ENCODE measurements at places on chromosomes 5 and 9. TPM values are rescaled to one million over a fixed set of nuclear protein-coding genes. Genes with fewer than 3 reads are reported as not detected.

- peak; percentile 95 for DNase-seq
Measured at GRCh38 chr9:20558566-20559016, 63.7 kb downstream of the MLLT3 start.

GRCh38 chr9:95903398-95903797 lies 27.9 kb downstream of the ERCC6L2 start:
- no peak for DNase-seq

GRCh38 chr5:127452626-127453025 lies 64.8 kb upstream of the PRRC1 start:
- DNase-seq, result no peak

- DNase-seq, result no peak
Measured at GRCh38 chr9:83623679-83624076, 735 bp downstream of the IDNK start.

Gene KIF12
- total RNA-seq, result not detected

Gene PPIC
- 64.7 TPM for total RNA-seq

- no peak for DNase-seq
Measured at GRCh38 chr5:157113002-157113401, 4.2 kb upstream of the HAVCR2 start.

DNA sequence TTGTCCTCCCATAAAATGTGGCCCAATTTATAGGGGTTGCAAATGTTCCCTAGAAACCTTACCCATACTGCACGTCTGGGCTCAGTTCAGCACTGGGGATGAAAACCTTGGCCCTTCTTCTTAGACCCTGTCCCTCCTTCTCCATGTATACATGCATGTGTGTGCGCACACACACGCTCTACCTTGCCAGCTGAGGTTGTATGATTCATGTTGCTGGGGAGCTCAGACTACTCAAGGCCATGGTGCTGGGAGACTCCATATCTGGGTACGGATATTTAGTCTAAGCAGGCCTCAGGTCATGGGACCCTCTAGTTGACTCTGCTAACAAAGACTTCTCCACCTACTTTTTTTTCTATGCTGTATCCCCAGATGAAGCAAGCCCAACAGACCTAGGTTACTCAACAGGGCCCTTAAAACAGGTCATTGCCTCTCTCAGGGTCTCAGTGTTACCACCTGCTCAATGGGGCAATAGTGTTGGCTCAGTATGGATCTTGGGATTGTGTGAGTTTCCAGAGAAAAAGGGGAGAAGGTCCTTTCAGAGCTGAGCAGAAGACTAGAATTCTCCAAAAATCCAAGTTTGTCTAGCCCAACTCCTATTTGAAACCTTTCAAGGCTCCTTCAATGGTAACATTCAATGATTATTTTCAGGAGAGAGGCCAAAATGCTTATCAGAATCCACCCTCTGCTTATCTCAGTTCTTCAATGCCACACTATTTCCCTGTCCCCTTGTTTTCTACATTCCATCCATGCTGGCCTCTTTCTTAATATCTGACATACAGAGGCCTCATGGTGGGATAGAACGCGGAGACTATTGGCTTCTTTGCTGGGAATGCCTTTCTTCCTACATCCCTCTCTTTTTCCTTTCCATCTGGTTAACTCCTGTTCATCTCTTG lies 123.6 kb upstream of the PITX1 start:
- DNase-seq, result no peak

Gene SLC25A2
- total RNA-seq, result not detected

- no peak for DNase-seq
Measured at GRCh38 chr9:3508521-3509291, 17.1 kb downstream of the RFX3 start.

GRCh38 chr9:129362287-129363000 lies 184.4 kb upstream of the IER5L start:
- DNase-seq, result no peak

GRCh38 chr5:14580398-14581034 lies 1.1 kb upstream of the OTULINL start:
- peak; percentile 92 for DNase-seq

- DNase-seq, result no peak
Measured at GRCh38 chr9:1044643-1045042, 5.5 kb upstream of the DMRT2 start.

Gene PBX3
- total RNA-seq, result 41.3 TPM

GRCh38 chr5:149730620-149731331 lies 666 bp downstream of the PPARGC1B start:
- DNase-seq, result no peak

DNA sequence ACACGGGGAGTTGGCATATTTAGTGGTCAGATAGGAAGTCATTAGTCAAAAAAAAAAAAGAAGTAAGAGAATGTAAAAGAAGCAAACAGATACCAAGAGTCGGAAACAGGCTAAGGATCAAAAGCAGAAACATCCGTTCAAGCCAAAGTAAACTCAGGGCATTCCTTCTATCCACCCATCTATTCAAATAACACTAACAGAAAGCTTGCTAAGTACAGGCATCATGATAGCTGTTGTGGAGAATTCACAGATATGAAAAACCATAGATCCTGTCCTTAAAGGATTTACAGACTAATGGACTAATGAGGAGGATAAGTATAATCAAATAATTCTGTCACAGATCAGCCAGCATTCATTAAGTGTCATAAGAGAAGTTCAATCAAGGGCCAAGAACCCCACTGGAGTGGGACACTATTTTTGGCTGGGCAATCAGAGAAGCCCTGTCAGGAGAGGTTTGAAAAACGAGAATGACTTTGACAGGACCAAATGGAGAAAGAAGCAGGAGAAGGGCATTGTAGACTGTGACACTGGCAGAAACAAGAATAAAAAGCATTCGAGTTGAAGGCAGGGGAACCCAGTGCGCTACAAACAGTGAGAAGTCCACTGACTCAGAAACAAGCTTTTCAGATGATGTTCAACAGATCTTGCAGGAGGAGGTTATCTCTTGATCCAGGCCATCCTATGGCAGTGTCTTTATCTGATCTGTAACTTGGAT lies 154.2 kb upstream of the TSLP start:
- peak; percentile 29 for DNase-seq

- DNase-seq, result no peak
Measured at GRCh38 chr5:6279607-6280006, 98.7 kb downstream of the MED10 start.

DNA sequence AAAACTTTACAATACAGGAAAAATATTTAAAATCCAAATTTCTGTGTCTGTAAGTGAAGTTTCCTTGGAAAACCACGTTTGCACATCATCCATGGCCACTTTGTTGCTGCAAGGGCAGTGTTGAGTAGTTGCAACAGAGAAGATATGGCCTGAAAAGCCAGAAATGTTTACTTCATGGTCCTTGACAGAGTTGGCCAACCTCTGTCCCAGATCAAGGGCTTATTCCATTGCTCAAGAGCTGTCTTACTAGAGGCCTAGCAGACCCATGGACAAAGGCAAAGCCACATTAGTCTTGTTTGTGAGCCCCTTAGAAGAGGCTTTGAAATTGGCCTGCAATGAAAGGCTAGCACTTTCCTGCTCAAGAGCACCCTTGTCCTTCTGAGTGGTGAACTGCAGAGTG lies 119.4 kb downstream of the GAS1 start:
- DNase-seq, result no peak

DNA sequence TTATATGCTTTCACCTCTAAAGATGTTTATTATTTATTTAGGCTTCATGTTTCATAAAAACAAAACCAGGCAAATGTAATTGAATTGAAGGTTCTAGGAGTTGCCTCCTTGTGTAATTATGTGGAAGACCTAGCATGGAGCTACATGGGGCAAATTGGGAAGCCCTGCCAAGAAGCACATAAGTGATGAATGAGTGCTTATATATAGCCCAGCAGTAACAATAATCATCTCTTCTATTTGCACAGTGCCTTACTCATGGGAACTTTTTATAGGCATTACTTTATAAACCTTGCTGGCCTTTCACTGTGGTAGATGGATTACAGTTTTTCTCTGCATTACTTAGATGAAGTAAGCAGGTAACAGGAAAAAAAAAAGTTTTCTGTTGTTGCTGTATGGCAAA lies 40.0 kb upstream of the GRAMD2B start:
- DNase-seq, result peak; percentile 37

- peak; percentile 58 for DNase-seq
Measured at GRCh38 chr5:91332267-91333045, 50.7 kb downstream of the ARRDC3 start.

GRCh38 chr5:109350537-109351270 lies 59.1 kb downstream of the PJA2 start:
- DNase-seq, result no peak
